ENCODE measurements at places on chromosomes 13 and 19.

GRCh38 chr13:47415048-47415447, 518.2 kb upstream of the HTR2A start:
- no peak for DNase-seq

DNA sequence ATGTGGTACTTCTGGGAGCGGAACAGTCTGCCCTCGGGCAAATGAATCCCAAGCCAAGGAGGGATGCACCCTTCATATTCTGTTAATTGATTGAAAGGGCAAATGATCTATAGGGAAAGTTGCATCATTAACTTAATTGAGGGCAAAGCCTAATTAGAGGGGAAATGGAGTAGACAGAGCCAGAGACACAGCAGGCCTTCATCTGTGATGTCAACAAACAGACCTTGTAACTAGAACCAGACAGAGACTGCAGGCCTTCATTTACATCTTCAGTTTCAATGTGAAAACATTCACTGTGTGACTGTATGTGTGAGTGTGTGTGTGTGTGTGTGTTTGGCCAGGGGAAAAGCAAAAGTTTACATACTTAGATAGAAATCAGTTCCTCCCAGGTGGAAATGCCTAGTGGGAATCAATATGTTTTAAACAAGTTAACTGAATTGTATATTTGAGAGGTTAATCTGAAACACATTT, 126.4 kb downstream of the SPRY2 start:
- no peak for DNase-seq

DNA sequence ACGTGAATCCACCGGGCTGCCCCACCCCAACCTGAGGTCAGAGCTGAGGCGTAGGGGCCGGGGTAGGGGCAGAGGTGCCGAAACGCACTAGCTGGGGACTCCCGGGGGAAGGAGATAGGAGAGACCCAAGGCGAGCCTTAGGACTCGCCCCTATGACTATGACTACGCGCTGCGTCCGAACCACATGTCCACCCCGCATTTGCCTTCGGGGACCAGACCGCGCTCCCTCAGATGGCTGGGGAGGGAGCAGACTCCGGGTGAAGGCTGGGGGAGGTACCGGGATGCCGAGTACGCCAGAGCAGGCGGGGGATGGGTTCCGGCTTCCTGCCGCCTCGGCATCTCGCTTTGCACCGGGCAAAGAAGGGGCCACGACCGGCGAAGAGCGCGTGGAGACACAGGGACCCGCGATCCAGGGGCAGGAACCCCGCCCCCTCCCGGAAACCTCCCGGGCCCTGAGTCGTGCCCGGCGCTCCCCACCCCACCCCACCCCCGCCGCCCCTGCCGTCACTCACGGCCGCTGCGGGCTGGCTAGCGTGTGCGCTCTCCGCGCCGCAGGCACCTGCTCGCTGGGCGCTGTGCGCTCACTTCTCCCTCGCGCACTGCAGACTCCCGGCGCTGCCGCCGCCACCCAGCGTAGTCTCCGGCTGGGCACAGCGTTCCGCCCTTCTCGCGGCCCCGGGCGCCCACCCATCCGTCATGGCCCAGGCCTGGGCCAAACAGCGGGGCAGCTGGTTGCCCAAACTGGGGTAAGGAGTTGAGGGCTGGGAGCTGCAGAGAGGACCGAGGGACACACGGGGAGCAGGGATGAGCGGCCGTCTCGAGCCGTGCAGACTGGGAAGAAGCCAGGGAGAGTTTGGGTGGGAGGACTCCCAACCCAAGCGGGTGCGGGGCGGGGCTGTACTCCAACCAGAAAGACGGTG, 622 bp upstream of the VSTM2B start:
- no peak for DNase-seq

- DNase-seq, result no peak
Measured at GRCh38 chr19:51750400-51751094, 1.1 kb downstream of the FPR1 start.

DNA sequence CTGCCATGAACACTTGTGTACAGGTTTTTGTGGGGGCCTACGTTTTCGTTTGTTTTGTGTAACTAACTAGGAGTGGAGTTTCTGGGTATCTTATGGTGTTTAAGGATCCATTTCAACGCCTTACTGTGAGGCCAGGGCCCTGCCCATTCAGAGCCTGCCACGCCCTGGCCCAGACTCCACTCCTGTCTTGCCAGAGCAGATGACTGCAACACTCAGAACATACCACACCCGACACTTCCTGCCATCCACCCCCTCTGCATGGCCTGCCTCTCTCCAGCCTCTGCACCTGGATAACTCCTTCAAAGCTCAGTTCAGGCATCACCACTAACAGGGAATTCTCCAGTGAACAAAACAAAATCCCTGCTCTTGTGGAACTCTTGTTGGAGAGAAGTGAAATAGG, 43.2 kb downstream of the RGCC start:
- DNase-seq, result peak; percentile 34

DNA sequence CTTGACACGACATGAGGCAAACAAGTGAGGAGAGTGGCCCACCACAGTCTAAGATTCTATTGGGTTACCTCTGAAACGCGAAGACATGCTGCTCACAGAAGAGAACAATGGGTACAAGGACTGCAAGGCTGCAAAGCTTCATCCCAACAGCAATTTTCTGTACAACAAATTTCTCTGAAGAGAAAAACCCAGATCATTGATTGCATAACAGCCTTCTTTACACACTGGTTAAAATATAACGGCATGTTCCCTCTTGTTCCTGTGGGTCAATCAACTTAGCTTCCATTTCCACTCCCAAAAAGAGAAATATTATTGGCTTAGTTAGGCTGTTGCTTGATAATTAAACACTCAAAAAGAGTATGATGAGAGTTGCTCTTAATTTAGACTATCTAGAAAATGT, at the start of gene CPB2:
CPB2 (minus strand) TSS at position 166 of the 400 bp plus-strand sequence; CDS start at position 142, 24 bp downstream.
- no peak for DNase-seq

DNA sequence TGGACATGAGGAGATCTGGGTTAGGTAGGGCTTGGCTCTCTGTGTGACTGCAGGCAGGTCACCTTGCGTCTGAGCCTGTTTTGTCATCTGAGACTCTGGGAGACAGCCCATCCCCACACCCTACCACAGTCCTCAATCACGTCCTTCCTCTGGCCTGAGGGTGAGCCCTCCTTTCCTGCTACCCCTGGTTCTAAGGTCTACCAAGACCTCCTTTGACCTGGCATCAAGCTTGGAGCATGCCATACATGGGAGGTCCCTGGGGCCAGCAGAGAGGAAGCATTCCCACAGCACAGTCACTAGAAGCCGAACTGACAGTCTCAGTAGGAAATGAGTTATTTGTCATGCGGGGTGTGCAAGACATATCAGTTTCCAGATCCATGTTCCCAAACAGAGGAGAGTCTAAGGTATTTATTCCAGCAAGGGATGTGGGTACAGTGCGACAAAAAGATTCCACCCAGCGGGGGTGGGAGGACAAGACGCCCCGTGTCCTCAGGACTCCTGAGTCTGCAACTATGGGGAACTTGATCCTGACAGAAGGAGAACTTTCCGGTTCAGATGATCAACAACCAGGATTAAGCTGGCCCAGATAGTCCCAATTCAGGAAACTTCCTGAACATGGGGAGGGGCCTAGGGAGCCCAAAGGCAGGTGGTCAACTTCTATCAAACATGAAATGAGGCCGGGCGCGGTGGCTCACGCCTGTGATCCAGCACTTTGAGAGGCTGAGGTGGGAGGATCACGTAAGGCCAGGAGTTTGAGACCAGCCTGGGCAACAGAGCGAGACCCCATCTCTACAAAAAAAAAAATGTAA, 9.5 kb downstream of the ARRDC2 start:
- DNase-seq, result no peak

- peak; percentile 87 for DNase-seq
Measured at GRCh38 chr19:32691291-32691951, at the start of gene NUDT19. NUDT19 (plus strand) TSS chr19:32691821; CDS start chr19:32691961, 140 bp downstream.

DNA sequence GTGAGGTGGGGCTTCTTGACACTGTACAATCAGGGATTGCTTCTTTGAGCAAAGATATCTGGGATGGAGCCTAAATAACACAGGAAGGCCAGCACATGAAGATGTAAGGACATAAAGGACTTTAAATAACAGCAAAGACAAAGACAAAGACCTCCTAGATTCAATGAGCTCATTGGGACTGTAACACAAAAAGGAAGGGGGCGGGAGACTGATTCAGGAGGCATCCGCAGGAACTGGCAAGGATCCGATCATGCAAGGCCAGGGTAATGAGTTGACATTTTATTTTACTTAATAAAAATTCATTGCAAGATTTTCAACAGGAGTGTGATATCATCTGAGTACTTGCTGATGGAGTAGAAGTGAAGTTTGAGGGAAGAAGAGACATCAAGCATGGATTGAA, 121.5 kb downstream of the LHFPL6 start:
- DNase-seq, result no peak

DNA sequence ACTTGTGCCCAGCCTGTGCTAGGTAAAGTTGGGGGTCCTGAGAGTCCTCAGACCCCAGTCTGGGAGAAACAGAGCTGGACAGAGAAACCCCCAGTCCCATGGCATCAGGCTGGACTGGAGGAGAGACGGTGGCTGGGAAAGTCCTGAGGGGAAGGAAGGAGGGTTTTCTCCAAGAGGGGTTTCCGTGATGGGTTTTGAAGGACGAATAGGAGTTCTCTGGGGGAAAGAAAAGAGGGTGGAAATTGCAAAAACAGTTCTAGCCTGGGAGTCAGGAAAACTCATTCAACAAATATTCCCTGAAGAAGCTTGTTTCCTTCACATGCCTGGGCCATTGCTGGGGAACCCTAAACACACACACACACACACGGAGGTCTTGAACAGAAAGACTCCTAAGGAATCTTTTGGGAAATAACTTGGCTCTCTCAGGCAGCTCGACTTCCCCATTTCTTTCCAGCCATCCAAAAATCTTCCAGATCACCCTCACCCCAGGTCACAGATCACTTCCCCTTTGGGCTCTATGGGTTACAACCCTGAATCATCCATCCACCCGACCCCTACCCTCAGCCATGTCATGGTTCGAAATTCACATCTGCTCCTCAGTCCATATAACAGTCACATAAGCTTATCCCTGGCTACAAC, 47.5 kb downstream of the COLGALT1 start:
- DNase-seq, result no peak

DNA sequence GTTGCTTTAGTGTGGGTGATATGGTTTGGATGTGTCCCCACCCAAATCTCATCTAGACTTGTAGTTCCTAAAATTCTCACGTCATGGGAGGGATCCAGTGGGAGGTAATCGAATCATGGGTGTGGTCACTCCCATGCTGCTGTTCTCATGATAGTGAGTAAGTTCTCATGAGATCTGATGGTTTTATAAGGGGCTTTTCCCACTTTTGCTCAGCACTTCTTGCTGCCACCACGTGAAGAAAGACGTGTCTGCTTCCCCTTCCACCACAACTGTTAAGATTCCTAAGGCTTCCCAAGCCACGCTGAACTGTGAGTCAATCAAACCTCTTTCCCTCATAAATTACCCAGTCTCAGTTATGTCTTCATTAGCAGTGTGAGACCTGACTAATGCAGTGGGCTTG, 26.0 kb downstream of the OR10H4 start:
- no peak for DNase-seq

- DNase-seq, result no peak
Measured at GRCh38 chr19:28864024-28864503, 348.9 kb downstream of the UQCRFS1 start.

- DNase-seq, result no peak
Measured at GRCh38 chr19:42121656-42122069, 10.6 kb downstream of the POU2F2 start.

DNA sequence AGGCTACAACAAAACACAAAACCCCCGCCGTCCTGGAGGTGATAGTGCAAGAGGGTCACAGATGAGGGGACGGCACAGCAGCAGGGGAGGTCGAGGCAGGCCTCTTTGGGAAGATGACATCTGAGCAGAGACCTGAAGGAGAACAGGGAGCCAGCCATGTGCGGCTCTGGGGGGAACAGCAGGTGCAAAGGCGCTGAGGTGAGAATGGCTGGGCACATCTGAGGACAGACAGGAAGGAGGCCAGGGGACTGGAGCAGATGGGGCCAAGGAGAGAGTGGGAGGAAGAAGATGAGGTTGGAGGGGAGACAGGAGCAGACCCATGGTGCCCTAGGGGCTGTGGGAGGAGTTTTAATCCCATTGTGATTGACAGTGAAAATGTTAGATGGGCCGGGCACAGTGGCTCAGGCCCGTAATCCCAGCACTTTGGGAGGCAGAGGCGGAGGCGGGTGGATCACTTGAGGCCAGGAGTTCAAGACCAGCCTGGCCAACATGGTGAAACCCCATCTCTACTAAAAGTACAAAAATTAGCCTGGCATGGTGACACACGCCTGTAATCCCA, 1.8 kb upstream of the CKM start:
- DNase-seq, result no peak

- DNase-seq, result peak; percentile 54
Measured at GRCh38 chr19:3849092-3849491, 19.7 kb downstream of the ZFR2 start.

- no peak for DNase-seq
Measured at GRCh38 chr19:1452802-1453524, 3.0 kb downstream of the APC2 start.

DNA sequence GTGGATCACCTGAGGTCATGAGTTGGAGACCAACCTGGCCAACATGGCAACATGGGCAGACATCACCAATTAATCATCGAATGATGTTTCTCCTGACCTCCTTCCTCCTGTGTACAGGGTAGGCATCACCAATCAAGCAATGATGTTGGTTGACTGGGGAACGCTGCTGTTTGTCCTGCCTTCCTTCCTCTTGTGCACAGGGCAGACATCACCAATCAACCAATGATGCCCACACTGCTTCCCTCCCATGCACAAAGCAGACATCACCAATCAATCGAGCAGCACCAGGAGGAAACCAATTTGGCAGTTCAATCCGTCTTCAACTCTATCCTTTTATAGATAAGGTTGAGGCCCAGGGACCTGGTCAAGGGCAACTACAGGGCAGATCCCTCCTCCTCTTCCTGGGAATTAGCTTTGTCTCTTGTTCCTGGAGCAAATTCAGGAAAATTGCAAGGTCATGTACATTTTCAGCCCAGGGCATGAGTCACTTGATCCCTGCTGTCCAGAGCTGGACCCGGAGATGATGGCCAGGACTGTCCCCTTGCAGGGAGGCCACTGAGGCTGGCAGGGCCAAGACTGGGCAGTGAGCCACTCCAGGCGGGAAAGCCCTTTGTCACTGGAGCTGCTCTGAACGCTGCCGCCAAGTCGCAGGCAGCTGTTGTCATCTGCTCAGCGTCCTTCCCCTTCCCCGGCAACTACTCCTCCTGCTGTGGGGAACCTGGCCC, 5.3 kb upstream of the CSNK1G2 start:
- peak; percentile 15 for DNase-seq

DNA sequence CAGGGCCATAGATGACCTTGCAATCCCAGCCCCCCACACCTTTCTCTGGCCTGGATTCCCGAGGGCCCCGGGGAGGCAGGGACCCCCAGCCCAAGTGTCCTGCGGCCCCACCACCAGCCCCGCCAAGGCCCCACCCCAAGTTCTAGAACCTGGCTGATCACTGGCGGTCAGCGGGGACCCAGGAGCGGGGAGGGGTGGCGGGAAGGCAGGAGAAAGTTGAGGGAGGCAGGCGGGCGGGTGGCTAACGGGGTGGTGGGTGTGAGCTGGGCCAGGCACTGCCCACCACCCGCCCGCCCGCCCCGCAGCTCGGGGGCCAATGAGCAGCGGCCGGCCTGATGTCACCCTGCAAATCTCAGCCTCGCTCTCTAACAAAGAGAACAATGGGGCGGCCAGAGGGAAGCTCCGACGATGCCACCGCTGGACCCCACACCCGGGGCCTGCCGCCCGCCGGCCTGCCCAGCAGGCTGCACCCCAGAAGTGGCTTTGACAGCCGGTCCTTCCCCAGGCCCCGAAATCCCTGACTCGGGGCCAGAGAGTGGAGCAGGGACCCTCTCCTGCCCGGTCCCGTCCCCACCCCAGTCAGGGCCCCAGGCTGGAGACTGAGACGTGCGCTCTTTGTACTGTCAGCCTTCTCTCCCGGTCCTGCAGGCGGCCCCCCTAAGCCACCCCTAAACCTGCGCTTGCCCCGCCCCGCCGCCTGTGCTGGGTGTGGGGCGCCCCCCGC, 1.6 kb downstream of the MEX3D start:
- DNase-seq, result no peak

- no peak for DNase-seq
Measured at GRCh38 chr13:102020611-102021216, 381.1 kb downstream of the FGF14 start.
